ENCODE measurements at places on chromosomes 12 and 14.

- DNase-seq, result no peak
Observed at GRCh38 chr12:62750941-62751809, 183.8 kb downstream of the PPM1H start.

DNA sequence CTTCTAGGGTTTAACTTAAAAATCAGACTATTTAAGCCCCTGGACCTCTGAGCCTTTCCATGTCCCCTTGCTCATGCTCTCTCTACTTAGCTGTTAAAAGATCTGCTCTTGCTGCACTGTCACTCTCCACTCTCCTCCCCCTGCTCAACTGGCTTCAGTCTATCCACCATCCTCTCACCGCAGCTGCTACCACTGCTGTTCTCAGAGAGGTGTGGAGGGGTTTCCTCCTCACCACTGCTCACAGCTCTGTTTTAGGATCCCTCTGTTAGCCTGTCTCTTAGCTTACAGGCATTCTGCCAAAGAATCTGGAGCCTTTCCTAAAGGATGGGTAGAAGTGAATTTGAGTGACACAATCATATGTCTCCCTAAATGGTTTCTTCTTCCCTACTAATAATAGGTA lies 43.7 kb upstream of the ATP2B1 start:
- DNase-seq, result no peak

GRCh38 chr14:89667983-89668382 lies 250.9 kb upstream of the FOXN3 start:
- no peak for DNase-seq

DNA sequence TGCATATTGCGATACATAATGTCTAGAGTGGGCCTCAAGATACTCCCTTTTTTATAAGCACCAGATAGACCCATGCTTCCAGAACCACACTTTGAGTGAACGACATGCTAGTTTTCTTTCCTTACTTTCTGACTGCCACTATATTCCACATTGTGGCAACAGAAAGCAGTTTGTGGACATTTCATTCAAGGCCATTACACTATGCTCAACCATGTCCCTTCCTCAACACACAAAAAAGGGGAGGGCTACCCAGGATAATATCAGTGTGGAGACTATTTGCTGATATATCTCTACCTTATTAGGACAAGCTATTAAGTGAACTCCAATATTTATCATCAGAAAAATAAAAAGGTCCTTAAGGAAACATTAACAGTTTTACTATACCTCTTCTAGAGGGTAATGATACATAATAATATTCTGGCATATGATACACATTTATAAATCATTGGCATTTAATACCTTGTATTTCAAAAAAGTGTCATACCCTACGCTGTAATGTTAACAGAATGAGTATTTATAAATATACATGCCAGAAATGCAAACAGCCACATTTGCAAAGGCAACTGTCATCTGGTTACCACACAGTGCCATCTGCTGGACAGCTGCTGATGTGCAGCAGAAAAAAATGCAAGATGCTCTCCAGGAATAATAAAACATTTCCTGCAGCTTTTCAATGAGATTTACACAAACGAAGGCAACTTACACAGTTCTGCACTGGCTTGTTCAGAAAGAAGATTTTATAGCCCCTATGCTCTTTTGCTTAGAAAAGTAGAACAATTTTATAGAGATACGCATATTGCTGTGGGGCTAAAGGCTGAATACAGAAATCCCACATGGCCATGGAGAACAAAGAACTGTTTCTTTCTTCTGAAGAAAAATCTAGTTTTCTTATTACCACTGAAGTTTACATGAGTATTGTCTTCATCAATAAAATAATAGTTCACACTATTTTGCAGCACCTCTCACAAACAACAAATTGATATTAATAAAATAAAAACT lies 182.2 kb upstream of the GRIP1 start:
- DNase-seq, result peak; percentile 18

DNA sequence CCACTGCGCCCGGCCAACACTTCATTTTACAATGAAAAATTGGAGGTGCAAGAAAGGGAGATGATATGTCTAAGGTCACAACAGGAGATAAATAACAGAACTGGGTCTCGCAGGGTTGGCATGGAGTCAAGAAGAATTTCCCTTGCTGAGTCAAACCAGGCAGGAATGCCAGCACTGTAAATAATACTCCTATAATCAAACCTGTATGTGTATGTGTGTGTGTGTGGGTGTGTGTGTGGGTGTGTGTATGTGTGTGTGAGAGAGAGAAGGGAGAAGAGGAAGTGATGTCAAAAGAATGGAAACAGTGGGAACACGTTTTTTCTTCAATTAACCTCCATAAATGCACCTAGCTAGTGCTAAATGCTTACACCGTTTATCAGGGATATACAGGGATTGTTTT lies 70.4 kb downstream of the TMEM116 start:
- no peak for DNase-seq

DNA sequence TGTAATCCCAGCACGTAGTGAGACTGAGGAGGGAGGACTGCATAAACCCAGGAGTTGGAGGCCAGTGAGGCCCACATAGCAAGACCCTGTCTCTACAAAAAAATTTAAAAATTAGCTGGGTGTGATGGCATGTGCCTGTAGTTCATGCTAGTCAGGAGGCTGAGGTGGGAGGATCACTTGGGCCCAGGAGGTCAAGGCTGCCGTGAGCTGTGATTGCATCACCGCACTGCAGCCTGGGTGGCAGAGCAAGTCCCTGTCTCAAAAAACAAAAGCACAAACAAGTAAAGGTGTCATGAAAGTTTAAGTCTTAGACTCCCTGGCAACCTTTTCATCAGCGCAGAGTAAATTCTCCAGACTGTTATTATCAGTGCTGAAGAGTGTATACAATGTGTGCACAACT lies 10.4 kb downstream of the TMEM30B start:
- no peak for DNase-seq

- DNase-seq, result no peak
Observed at GRCh38 chr12:67909091-67909531, 80.1 kb upstream of the IFNG-AS1 start.

Measured in stimulated activated CD8-positive, alpha-beta memory T cell treated with anti-CD3 and anti-CD28 coated beads, Interleukin-15, amount 100 ng/mL, for 24 hours (primary cell).